NCI-H1048 (cell line): ENCODE measurements at places on chromosomes 16 and 17.

- DNase-seq, result no peak
Measured at GRCh38 chr17:32276171-32276601, 10.6 kb downstream of the RHBDL3 start.

- DNase-seq, result no peak
Measured at GRCh38 chr17:50337956-50338355, 8.0 kb upstream of the XYLT2 start.

DNA sequence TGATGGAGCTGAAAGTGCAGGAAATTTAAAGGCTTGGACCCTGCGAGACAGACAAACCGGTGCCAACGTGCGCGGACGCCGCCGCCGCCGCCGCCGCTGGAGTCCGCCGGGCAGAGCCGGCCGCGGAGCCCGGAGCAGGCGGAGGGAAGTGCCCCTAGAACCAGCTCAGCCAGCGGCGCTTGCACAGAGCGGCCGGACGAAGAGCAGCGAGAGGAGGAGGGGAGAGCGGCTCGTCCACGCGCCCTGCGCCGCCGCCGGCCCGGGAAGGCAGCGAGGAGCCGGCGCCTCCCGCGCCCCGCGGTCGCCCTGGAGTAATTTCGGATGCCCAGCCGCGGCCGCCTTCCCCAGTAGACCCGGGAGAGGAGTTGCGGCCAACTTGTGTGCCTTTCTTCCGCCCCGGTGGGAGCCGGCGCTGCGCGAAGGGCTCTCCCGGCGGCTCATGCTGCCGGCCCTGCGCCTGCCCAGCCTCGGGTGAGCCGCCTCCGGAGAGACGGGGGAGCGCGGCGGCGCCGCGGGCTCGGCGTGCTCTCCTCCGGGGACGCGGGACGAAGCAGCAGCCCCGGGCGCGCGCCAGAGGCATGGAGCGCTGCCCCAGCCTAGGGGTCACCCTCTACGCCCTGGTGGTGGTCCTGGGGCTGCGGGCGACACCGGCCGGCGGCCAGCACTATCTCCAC, at the start of gene NOG:
TSS of gene NOG (plus strand) at position 54 of the 674 bp plus-strand sequence. CDS start at position 579, 525 bp downstream.
- no peak for DNase-seq

DNA sequence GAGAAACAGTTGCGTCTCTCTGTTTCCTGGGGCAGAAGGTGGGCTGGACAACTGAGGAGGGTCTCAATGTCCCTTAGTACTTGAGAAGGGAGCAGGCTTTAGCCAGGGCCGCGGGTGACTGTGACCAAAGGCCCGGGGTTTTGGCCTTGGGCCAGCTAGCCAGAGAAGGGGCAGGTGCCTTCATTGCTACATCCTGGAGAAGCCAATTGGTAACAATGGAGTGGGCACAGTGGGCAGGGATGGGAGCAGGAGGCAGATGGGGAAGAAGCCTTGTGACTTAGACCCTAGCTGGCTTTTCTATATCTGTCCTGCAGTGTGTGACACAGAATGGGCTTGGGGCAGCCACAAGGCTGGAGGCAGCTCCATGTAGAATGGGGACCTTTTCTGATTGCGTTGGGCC, 46.0 kb downstream of the CLEC16A start:
- DNase-seq, result no peak

DNA sequence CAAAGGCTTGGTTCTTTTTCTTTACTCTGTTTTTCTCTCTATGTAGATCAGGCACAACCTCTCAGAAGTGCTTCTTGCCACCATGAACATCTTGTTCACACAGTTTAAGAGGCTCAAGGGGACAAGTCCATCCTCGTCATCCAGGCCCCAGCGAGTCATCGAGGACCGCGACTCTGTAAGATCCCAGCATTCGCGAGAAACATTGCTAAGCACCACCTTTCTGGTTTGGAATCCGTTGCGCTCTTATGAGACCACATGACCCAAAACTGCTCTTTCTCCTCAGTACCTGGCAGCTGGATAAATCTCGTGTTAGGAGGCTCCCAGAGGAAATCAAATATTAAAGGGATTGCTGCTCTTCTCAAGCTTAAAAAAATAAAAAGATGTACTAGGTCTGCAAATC, 23.3 kb upstream of the SLC12A3 start:
- DNase-seq, result no peak

- no peak for DNase-seq
Measured at GRCh38 chr17:51799981-51800380, 358.5 kb downstream of the CA10 start.

DNA sequence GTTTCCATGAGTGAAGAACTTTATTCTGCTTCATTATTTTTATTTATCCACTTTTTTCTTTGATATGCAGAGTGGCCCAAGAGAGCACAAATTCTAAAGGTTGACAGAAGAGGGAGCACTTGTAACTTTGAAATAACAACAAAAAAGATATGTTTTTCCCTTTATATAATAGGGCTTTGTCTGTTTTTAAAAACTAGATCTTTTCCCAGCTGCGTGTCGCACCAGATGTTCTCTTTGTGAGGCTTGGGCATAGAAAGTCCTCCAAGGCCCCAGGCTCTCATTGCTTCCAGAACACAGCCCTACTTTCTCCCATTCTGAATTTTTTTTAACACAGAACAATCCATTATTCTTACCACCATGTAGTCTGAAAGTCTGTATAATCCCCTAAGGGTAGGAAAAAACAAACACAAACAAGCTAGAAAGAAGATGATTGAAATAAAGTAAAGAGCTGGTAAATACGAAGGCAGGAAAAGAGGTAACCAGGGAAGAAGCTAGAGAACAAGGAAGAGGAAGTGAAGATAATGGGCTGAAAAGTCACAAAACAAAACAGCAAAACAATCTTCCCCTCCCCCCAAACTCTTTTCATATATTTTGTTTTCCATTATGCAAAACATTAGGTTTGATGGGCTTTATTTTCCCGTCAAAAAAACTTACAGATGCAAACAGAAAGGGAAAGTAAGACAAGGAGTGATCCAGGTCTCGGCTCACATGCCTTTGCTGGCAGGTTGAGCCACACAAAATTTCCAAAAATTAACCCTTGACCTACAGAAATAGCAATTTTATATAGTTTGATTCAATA, 160.4 kb downstream of the ABCA8 start:
- DNase-seq, result no peak

GRCh38 chr17:5035315-5035714, at the start of gene SLC52A1:
TSS of gene SLC52A1 (minus strand) at chr17:5035426. CDS start at chr17:5034606, 820 bp downstream.
- no peak for DNase-seq

GRCh38 chr16:9885467-9885866, 296.8 kb downstream of the GRIN2A start:
- no peak for DNase-seq

DNA sequence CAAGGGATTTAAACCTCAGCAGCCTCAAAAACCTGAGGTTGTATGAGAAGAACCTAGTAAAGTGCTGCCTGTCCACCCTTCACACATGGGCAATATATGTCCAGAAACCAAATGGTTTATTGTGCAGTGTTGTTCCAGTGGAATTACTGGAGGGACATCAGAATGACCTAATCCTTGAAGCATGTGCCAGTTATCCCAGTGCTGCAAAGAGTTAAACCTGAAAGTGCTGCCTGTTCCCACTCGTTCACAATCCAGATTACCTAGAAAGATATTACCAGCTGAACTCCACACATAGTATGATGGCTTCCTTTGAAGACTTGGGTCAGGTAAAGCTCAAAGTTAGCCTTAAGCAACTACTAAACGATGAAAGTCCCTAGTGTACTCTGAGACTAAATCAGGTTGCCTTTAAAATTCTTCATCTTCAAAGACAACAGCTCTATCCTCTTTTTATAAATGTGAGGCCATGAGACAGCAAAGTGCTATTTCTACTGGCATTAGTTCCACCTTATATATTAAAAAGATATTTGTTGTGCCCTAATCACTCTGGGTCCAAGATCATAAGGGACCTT, 133.1 kb downstream of the SNX11 start:
- DNase-seq, result no peak

- DNase-seq, result no peak
Measured at GRCh38 chr16:50613281-50613963, 65.2 kb downstream of the NKD1 start.

GRCh38 chr17:17237026-17237799, at the start of gene FLCN:
TSS of gene FLCN (minus strand) at chr17:17237168. CDS start at chr17:17228137, 9,031 bp downstream.
- DNase-seq, result peak; percentile 66

GRCh38 chr17:8155231-8155995, 3.2 kb upstream of the PER1 start:
- DNase-seq, result no peak

- no peak for DNase-seq
Measured at GRCh38 chr16:866252-866896, 65.8 kb upstream of the GNG13 start.

DNA sequence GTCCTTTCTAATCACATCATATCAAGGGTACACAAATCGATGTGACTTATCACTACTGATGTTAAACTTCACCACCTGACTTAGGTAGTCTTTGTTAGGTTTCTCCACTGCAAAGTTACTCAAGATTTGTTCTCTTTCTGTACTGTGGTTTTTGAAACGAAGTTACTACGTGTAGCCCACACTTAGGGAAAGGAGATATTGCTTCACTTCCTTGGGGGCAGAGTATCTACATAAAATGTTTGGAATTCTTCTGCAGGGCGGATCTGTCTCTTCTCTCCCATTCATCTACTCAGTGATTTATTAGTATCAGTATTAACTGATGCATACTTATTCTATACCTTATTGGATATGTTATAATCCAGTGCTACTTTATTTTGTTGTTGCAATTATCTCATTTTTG, 403.6 kb upstream of the MON1B start:
- DNase-seq, result no peak

- DNase-seq, result no peak
Measured at GRCh38 chr16:50102051-50102746, 36.4 kb downstream of the HEATR3 start.

DNA sequence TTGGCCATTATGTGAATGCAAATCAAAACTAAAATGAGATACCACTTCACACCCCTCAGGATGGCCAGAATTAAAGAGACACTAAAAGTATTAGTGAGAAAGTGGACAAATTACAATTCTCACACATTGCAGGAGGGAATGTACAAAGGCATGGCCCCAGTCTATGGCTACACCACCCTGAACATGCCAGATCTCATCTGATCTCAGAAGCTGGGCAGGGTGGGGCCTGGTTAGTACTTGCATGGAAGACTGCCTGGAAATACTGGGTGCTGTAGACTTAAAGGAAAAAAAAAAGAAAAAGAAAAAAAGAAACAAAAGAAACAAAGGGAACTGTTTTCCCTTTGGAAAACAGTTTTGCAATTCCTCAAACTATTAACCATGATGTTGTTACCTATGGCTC, 97.0 kb upstream of the RBL2 start:
- no peak for DNase-seq

- DNase-seq, result no peak
Measured at GRCh38 chr16:64933885-64934284, 188.0 kb downstream of the CDH11 start.

- no peak for DNase-seq
Measured at GRCh38 chr17:30368912-30369720, 9.6 kb upstream of the CPD start.
